ENCODE measurements at places on chromosomes 2 and 18. TPM values are rescaled to one million over a fixed set of nuclear protein-coding genes. Genes with fewer than 3 reads are reported as not detected.

- H3K36me3 ChIP-seq: no peaks in the 10 kb centered on the region
- H3K4me1 ChIP-seq: peaks cover 3% of the 10 kb centered on the region
- H3K27ac ChIP-seq: no peak overlapping the region
- H3K27me3 ChIP-seq: peaks cover 17% of the 10 kb centered on the region
- H3K4me3 ChIP-seq: no peak overlapping the region
These were observed 113.6 kb downstream of the ALPK2 start for GRCh38 chr18:58515175-58515775.

DNA sequence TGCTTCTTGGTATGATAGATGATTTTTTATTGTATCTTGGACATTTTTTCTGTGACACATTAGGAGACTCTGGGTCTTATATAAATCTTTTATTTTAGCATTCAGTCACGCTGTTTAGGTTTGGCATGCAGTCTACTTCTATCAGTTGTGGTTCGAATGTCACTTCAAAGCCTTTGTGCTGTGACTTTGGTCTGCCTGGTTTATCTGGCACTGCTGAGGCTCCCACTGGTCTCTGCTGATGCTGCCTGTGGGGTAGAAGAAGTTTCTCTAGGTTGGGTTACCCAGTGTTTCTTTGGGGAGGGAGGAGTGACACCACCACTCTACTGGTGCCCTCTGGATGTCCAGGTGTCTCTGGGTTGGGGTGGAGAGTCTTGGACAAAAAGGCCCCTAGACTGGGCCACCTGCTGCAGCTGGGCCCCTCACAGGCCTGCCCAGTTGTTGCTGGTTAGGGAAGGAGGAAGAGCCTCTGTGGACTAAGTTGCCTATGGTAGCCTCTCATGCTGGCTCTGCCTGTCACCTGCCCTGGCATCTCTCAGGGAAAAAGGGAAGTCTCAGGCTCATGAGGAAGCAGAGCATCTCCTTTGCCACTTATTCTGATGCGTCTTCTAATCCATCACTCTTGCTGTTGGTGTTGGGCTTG lies 115.4 kb upstream of the HS6ST1 start:
- no peak overlapping the region for H3K27ac ChIP-seq
- no peaks in the 10 kb centered on the region for H3K36me3 ChIP-seq
- H3K4me3 ChIP-seq: no peak overlapping the region

DNA sequence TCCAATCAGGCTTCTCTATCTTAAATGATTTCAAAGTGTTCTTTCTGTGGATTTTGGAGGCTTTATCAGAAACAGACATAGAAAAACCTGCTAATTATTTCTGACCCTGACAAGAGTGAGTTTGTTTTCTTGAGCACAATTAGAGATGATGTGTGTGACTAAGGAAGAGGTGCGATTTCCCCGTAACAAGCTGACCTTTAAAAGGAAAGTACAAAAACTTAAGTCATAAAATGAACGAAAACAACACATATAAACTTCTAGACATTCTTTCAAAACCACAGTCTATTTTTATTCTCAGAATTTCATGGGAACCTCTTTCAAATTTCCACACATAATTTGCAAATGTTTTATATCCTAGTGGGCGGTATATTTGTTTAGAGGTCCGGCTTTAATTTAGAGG lies 604.8 kb downstream of the CPS1 start:
- no peak overlapping the region for H3K4me3 ChIP-seq
- H3K27ac ChIP-seq: no peak overlapping the region
- no peaks in the 10 kb centered on the region for H3K4me1 ChIP-seq
- no peak for DNase-seq
- no peaks in the 10 kb centered on the region for H3K27me3 ChIP-seq
- H3K36me3 ChIP-seq: no peaks in the 10 kb centered on the region

GRCh38 chr2:226366920-226367319 lies 432.7 kb downstream of the IRS1 start:
- H3K27me3 ChIP-seq: peaks cover 2% of the 10 kb centered on the region
- H3K27ac ChIP-seq: no peak overlapping the region
- H3K36me3 ChIP-seq: no peaks in the 10 kb centered on the region
- no peak for DNase-seq
- no peaks in the 10 kb centered on the region for H3K4me1 ChIP-seq
- no peak overlapping the region for H3K4me3 ChIP-seq

- peaks cover 15% of the 10 kb centered on the region for H3K27me3 ChIP-seq
- H3K4me1 ChIP-seq: peaks cover 4% of the 10 kb centered on the region
- H3K36me3 ChIP-seq: peaks cover 5% of the 10 kb centered on the region
- peak; percentile 48 for DNase-seq
These were observed 6.8 kb upstream of the PXDN start for GRCh38 chr2:1750933-1751766.

- H3K4me3 ChIP-seq: no peak overlapping the region
- H3K27me3 ChIP-seq: no peaks in the 10 kb centered on the region
- no peak for DNase-seq
- no peaks in the 10 kb centered on the region for H3K4me1 ChIP-seq
- H3K27ac ChIP-seq: no peak overlapping the region
These were observed 305.3 kb downstream of the TMX3 start for GRCh38 chr18:68409576-68409975.

- peak overlapping the region; percentile 91 for H3K27ac ChIP-seq
- DNase-seq: no peak
- peak overlapping the region; percentile 55 for H3K4me3 ChIP-seq
- H3K36me3 ChIP-seq: peaks cover 42% of the 10 kb centered on the region
These were observed 34.1 kb upstream of the IL1RL1 start for GRCh38 chr2:102277202-102277700.

DNA sequence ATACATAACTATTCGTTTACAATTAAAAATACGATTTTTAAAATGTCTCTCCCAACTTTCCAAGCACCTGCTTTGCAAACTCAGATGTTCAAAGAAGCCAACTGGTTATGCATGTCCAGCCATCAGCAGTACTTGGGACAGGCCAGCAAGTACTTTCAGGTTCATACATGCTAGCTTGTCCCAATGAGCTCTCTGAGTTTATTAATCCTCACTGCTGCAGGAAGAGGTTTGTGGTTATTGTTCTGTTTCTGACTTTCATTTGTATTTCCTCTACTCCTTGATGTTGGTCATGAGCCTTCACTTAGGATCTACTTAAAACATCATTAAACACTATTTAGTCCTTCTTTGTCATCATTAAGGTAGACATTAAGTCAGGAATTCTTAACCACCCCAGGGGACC lies 374.1 kb downstream of the LRATD1 start:
- peaks cover 4% of the 10 kb centered on the region for H3K36me3 ChIP-seq
- H3K27me3 ChIP-seq: peaks cover 8% of the 10 kb centered on the region
- peaks cover 28% of the 10 kb centered on the region for H3K4me1 ChIP-seq
- peak overlapping the region; percentile 30 for H3K27ac ChIP-seq

GRCh38 chr2:119846021-119846420 lies 86.3 kb downstream of the PTPN4 start:
- H3K27me3 ChIP-seq: no peaks in the 10 kb centered on the region
- DNase-seq: no peak
- H3K4me3 ChIP-seq: no peak overlapping the region
- H3K27ac ChIP-seq: no peak overlapping the region

DNA sequence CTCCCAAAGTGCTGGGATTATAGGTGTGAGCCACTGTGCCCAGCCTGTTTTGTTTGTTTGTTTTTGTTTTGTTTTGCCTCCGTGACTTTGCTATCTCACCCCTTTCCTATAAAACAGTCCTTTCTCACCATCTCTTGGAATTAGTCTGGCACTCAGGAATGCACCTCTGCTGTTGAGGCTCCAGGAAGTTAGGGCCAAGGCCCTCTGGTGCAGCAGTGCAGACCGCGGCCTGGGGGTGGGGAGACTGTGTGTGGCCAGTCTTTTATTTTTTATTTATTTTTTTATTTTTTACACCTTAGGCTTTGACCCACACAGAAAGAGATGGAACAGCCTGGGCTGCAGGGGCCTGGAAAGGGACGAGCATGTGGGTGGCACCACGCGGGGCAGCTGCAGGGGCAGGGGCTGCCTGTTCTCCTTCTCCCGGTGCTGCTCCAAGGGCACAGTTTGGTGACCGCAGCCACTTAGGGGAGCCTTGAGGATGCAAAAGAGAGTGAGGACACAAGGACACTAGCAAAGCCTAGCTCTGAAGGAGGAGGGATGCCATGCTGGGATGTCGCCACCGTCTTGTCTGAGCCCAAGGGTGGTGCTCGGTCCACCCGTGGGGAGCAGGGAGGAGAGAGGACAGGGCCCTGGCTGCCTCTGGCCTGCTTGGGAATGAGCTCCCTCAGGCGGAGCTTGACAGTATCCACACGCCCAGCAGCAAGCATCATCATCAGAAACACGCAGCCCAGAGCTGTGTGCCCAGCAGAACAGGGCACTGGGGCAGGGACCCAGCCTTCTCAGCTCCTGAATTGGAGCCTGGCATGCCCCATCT lies 19.4 kb upstream of the ALPI start:
- no peak overlapping the region for H3K4me3 ChIP-seq
- H3K27ac ChIP-seq: no peak overlapping the region
- H3K4me1 ChIP-seq: peaks cover 5% of the 10 kb centered on the region
- no peaks in the 10 kb centered on the region for H3K36me3 ChIP-seq
- DNase-seq: no peak

- no peaks in the 10 kb centered on the region for H3K4me1 ChIP-seq
- H3K36me3 ChIP-seq: no peaks in the 10 kb centered on the region
- H3K27ac ChIP-seq: no peak overlapping the region
- no peak for DNase-seq
- H3K27me3 ChIP-seq: no peaks in the 10 kb centered on the region
These were observed 125.2 kb upstream of the COL3A1 start for GRCh38 chr2:188848887-188849435.

DNA sequence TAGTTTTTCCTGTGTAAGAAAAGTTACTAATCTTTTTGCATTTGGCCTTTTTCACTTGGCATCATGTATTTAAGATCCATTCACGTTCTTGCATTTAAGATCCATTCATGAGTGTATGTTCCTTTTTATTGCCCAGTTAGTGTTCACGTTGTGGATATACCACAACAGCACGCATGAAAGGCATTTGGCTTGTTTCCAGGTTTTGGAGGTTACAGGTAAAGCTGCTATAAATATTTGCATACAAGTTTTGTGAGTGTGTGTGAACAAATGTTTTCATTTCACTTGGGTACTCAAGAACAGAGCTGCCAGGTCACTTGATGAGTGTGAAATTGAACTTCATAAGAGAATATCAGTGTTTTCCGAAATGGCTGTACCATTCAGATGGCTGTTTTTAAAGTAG lies 121.2 kb downstream of the CCBE1 start:
- DNase-seq: no peak
- H3K36me3 ChIP-seq: no peaks in the 10 kb centered on the region
- H3K27me3 ChIP-seq: peaks cover 6% of the 10 kb centered on the region
- H3K27ac ChIP-seq: no peak overlapping the region

The COLEC12 gene
- total RNA-seq: 0.11 TPM

The UXS1 gene
- 104 TPM for total RNA-seq

The SNED1 gene
- total RNA-seq: 14.5 TPM

The NCKAP5 gene
- total RNA-seq: not detected

The PCBP1 gene
- total RNA-seq: 459 TPM

The ALLC gene
- total RNA-seq: not detected

The REV1 gene
- total RNA-seq: 50.5 TPM

The FBLN7 gene
- 1.1 TPM for total RNA-seq

The FZD7 gene
- total RNA-seq: 0.44 TPM

The NPPC gene
- 0.89 TPM for total RNA-seq

All from activated naive CD8-positive, alpha-beta T cell treated with anti-CD3 and anti-CD28 coated beads, Interleukin-2, amount 10 ng/mL, durations not matched to agents 7 days and 5 days (primary cell).